Stimulated activated CD8-positive, alpha-beta memory T cell treated with anti-CD3 and anti-CD28 coated beads, Interleukin-7, amount 100 ng/mL, for 24 hours (primary cell): ENCODE measurements at places on chromosomes 12 and 14.

DNA sequence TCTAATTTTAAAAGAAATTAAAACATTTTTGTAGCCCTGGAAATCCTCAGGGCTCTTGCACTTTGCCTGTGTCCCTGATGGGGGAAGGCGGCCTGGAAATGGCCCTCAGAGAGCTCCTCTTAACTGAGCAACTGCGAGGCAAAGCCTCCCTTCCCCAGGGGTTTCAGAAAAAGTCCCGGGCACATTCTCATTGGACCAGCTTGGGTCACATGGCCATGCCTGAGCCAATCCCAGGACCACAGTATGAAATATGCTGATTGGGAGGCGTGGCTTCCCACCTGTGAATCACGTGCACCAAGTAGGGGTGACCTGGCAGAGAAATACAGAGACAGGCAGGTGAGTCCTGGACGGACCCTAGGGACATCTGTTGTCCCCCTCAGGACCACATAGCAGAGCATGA is 90.4 kb upstream of the SFSWAP start:
- no peak for DNase-seq

GRCh38 chr12:119940897-119941296 is 48.1 kb upstream of the BICDL1 start:
- no peak for DNase-seq

- DNase-seq = no peak
Observed at GRCh38 chr14:61121355-61121787, 140.3 kb downstream of the SLC38A6 start.

DNA sequence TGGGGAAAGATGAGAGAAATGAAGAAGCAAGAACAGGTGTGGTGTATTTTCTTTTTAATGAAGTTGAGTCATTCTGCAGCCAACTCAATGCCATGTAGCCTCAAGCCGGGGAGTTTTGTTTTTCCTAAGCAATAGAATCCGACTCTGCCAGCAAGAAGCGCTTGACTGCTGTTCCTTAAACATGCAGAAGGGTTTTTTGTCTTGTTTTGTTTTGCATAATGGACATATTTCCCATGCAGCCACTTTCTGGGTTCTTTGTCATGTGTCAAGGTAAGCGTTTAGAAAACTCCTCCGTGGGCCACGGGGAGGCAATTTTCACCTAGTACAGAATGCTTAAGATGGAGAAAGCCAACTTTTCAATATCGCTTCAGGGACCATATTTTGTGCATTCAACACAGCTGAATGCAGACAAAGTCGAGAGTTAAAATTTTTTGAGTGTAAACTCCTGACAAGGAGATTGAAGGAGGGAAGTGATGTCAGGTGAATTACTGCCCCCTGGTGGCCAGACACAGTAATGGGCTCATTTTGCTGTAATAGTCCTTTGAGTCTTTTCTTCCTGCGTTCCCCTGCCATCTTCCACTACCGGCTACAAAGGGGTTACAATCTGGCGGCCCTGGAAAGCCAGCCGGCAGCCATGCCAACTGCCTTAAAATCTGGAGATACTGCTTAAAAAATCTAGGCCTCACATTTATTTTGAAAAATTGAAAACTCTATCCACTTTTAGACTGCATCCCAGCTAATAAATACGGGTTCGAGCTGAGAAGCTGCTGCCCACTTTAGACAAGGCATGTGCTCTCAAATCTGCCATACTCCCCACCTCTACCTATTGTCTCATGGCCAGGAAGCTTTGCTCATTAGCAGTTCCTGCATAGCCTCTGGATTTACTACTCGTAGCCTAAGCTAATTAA is 3.2 kb upstream of the FICD start:
- DNase-seq = peak; percentile 67

DNA sequence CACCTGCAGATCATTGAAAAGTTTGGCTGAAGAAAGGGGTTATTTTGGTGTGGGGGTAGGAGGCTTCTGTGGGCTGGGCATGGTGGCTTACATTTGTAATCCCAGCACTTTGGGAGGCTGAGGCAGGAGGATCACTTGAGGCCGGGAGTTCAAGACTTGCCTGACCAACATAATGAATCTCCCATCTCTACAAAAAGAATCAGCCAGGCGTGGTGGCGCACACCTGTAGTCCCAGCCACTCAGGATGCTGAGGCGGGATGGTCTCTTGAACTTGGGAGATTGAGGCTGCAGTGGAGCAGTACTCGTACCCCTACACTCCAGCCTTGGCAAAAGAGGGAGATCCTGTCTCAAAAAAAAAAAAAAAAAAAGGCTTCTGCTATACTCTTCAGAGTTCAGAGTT is 7.0 kb downstream of the DDIT3 start:
- no peak for DNase-seq

GRCh38 chr12:14395074-14395778 is 29.7 kb downstream of the ATF7IP start:
- no peak for DNase-seq

GRCh38 chr14:73133795-73134194 is 2.5 kb upstream of the PSEN1 start:
- DNase-seq = no peak

GRCh38 chr12:109264095-109264942 is 44.8 kb downstream of the FOXN4 start:
- DNase-seq = peak; percentile 12

DNA sequence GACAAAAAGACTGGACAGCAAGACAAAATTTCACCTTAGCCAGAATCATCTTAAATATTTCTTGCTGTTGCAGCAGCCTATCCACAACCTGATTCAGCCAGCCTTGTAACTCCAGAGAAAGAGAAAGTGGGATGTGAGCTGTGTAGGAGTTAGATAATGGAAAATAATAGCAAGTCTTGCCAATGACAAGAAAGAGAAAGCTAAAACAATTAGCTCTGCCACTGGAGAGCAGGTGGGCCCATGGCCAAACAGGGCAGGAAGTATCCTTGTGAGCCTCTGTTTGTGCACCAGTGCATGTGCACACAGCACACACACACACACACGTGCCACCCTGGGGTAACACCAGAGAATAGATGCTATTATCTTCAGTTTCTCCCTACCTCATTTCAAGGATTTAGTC is 106.0 kb upstream of the CCDC196 start:
- DNase-seq = no peak

GRCh38 chr12:97701901-97702300 is 239.3 kb downstream of the RMST start:
- DNase-seq = no peak

GRCh38 chr12:48197971-48198671 is 5.0 kb downstream of the OR10AD1 start:
- DNase-seq = peak; percentile 79

DNA sequence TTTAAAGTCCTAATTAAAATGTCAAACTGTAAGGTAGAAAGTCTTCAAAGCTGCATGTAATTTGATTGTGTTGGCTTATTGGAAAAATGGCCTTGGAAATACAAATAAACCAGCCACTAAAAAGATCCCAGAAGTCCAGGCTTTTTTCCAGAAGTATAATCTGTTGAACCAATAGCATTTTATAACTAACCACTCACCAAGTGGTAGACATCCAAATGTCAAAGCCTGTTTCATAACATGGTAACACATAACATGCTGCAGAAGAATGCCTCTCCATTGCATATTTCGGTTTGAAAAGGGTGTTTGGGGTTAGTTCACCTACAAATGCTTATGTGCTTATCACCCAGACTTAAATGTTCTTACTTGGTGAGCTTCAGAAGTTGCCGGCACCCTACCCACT is 183.7 kb upstream of the DIO2 start:
- DNase-seq = no peak

GRCh38 chr12:53935383-53936341 is 3.0 kb upstream of the HOXC13 start:
- no peak for DNase-seq

GRCh38 chr14:34331728-34332623 is 130.1 kb downstream of the SPTSSA start:
- peak; percentile 35 for DNase-seq

- DNase-seq = no peak
Observed at GRCh38 chr14:33799705-33800570, 150.9 kb downstream of the EGLN3 start.

GRCh38 chr12:47438175-47438574 is 267.7 kb downstream of the RPAP3 start:
- DNase-seq = no peak

- no peak for DNase-seq
Observed at GRCh38 chr14:55710506-55711041, 130.6 kb downstream of the KTN1 start.

DNA sequence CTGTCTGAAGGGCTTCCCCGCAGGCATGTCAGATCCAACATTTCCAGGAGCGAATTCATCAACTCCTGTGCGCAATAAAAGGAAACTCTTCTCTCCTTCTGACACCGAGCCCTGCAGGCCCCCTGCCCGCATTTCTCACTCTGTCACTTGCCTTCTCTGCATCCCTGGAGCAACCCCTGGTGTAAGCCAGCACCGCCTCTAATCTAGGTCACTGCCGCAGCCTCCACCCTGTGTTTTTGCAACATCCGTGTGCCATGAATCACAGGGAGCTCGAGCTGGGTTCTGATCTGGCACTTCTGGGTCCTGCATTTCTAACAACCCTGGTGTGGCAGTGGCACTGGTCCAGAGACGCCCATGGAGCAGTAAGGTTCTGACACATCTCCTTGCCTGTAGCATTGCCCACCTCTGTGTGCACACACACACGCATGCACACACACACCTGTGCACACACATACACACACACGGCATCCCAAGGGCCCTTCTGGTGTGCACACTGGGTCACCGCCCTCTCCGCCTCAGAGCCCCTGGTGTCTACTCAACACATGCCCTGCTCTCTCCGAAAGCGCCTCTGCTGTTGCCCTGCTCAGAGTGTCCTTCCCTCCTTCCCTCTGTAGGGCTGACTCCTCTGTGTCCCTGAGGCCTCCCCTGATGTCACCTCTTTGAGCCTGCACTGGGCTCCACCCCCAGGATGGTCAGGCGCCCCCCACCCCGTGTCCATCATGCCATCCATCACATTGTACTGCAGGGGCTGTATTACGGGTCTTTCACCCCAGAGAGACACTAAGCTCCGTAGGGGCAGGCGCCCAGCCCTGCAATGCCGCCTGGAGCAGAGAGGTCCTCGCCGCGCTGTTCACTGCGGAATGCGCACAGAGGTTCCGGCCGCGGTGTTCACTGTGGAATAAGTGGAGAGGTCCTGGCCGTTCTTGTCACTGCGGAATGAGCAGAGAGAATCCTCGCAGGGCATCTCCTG is 111.4 kb upstream of the SFSWAP start:
- DNase-seq = no peak

DNA sequence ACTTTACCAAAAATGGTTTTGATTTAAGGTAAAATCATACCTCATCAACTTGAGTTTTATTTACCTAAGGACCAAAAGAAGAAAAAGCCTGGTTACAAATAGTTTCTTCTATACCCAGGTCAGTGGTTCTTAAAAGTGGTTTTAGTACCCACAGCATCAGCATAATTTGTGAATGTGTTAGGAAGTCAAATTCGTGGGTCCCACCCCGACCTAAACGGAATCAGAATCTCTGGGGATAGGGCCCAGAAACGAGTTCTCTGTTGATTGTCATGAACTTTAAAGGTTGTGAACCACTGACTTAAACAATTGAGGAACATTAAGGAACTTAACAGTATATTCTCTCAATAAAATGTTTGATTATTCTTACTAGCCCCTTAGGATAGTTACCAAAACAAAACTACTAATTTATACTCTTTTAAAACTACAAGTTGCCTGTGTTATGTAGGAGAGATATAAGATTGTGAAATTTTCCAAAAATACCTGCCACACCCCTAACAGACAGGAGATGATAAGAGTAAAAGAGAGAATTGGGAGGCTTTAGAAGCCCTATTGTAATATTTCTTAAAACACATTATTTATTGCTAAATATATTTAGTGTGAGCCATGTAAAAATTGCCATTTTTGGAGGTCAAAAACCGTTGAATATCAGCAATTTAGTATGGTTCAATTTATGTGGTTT is 669 bp upstream of the SLC25A21 start:
- no peak for DNase-seq

DNA sequence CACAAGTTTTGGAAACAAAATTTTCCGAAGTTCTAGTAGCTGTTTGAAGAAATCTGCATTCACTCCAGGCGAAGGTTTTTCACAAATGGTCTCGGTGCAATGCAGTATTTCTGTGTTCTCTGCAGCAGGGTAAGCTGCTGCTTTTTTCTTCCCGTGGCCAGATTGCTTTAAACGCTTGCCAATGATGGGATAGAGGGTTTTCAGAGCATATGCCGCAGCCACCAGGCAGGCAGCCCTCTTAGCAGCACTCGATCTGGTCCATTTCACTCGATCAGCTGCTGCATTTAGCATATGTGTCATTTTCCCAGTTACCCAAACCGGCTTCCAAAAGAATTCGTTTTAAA is 315 bp downstream of the ABCD2 start:
- DNase-seq = no peak

DNA sequence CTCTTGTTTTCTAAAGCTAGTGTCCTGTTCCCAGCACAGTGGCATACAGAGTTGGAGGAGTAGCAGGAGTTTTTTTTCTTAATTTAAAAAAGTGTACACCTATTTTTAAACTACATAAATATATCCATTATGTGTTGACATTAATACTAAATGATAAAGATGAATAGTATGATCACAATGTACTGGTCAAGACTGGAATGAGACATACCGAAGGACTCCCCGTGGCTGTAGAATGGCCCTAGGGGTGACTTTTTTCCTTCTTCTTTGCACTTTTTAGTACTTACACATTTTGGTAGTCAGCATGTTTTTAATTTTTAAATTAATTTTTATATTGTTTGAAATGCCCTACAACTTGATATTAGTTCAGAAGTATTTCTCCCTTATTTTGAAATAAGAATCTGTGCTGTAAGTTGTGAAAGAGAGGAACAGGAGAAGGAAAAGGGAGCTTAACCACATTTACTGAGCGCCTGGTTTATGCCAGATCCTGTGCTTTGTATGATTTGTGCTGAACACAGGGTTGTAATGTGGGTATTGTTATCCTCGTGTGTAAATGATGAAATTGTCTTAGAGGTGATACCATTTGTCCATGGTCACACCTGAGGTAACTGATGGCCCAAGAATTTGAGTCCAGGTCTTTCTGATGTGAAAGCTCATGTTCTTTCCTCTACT is 136.5 kb downstream of the TGFB3 start:
- no peak for DNase-seq

DNA sequence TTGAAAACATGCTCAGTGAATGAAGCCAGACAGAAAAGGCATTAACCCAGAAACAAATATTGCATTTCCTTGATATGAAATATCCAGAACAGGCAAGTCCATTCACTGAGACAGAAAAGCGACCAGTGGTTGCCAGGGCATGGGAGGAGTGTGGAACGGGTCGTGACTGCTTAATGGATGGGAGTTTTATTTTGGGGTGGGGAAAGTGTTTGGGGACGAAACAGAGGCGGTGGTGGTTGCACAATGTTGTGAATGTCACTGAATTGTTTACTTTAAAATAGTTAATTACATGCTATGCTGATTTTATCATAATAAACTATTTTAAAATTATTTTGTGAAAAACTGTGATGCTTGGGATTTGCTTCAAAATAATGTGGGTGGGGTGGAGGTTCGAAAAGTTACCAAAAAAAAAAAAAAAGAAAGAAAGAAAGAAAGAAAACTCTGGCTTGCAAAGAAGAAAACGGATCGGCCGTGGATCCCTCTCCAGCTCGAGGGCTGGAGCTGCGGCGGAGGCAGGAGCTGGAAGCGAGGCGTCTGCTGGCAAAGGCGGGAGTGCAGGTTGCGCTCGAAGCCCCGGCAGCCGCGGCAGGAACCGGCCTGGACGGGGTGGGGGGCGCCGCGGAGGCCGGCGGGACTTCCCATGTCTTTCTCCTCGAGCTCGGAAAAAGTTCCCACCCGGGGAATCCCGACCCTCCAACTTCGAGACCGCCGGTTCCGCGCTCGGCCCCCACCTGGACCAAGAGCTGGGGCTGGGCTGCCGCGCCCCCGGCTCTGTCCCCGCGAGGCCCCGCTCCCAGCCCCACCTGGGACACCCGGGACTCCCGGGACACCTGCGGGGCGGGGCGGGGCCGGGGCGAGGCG is 524 bp upstream of the P2RX2 start:
- DNase-seq = no peak
